T-helper 17 cell (primary cell): ENCODE measurements at places on chromosomes 2 and 18.

GRCh38 chr2:7900593-7900992, 781.3 kb upstream of the ID2 start:
- peaks cover 7% of the 10 kb centered on the region for H3K36me3 ChIP-seq
- DNase-seq = no peak
- no peak overlapping the region for H3K4me3 ChIP-seq
- peaks cover 11% of the 10 kb centered on the region for H3K4me1 ChIP-seq

GRCh38 chr2:151619337-151619989, 114.8 kb downstream of the NEB start:
- no peaks in the 10 kb centered on the region for H3K27me3 ChIP-seq
- no peak overlapping the region for H3K27ac ChIP-seq
- no peaks in the 10 kb centered on the region for H3K36me3 ChIP-seq
- H3K4me3 ChIP-seq = no peak overlapping the region
- H3K4me1 ChIP-seq = peaks cover 7% of the 10 kb centered on the region
- DNase-seq = no peak

GRCh38 chr2:46298522-46299353, 1.5 kb downstream of the EPAS1 start:
- peak overlapping the region; percentile 21 for H3K27ac ChIP-seq
- peaks cover 39% of the 10 kb centered on the region for H3K4me1 ChIP-seq
- peaks cover 58% of the 10 kb centered on the region for H3K27me3 ChIP-seq

DNA sequence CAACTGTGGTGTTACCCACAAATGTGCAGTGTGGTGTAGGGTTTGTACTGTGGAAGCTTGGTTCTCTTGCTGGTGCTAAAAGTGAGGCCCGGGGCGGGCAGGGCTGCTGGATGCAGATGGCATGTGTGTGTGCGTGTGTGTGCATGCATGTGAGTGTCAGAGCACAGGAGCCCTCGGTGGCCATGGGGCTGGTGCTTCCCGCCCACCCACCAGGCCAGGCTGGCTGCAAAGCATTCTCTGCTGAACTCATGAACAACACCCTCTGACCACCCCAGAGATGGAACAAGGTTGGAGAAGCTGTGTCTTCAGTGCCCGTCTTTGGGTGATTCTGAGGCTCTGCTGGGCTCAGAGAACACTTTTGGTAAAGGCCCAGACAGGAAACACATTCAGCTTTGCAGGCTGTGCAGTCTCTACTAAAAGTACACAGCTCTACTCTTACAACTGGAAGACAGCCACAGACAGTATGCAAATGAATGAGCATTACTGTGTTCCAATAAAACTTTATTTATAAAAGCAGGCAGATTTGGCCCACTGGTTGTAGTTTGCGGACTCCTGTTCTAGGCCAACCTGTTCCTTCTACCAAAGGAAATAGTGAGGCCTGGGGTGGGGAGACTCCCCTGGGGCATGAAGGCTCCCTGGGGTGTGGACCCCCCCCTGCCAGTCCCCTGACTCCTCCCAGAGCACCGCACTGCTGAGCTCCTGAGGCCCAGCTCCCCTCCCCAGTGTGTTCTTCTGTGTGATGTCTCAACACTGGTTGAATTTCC, 225.3 kb upstream of the HDAC4 start:
- H3K4me1 ChIP-seq = peaks cover 44% of the 10 kb centered on the region
- peak overlapping the region; percentile 98 for H3K27ac ChIP-seq
- H3K36me3 ChIP-seq = no peaks in the 10 kb centered on the region
- H3K27me3 ChIP-seq = no peaks in the 10 kb centered on the region
- DNase-seq = no peak
- H3K4me3 ChIP-seq = no peak overlapping the region

DNA sequence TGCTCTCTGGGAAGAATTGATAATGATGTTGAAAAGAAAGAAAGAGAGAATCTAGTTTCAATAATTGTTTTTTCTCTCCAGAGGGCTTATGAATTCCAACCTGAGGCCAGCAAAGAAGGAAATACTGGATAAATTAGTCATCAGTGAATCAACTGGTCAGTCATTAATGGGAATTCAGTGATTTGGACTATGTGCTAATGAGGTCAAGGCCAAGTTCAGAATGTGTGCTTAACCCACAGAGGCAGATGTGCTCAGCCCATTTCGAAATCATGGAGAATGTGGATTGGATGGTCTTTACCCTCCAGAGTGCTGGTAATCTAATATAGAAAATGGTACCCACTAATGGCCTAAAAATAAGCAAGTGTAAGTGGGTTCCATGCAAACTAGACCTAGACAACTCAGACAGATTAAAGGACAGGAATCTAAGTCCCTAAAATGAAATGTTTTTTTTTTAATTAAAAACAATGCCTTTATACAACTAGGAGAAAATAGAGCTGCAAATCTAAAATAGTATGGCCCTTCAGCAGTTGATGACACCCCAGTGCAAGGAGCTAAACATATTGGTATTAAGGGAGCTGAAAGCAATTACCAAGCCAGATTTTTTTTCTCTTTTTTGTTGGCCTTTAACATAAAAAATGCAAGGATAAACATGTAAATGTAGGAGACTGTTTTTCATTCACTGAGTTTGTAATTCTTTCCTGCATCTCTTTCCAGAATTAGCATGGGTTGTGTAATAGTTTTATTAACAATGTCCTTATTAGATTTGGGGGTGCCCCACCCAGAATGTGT, 296.9 kb downstream of the SATB2 start:
- no peak for DNase-seq
- no peaks in the 10 kb centered on the region for H3K27me3 ChIP-seq
- H3K27ac ChIP-seq = no peak overlapping the region
- H3K36me3 ChIP-seq = no peaks in the 10 kb centered on the region
- H3K4me1 ChIP-seq = no peaks in the 10 kb centered on the region
- no peak overlapping the region for H3K4me3 ChIP-seq

DNA sequence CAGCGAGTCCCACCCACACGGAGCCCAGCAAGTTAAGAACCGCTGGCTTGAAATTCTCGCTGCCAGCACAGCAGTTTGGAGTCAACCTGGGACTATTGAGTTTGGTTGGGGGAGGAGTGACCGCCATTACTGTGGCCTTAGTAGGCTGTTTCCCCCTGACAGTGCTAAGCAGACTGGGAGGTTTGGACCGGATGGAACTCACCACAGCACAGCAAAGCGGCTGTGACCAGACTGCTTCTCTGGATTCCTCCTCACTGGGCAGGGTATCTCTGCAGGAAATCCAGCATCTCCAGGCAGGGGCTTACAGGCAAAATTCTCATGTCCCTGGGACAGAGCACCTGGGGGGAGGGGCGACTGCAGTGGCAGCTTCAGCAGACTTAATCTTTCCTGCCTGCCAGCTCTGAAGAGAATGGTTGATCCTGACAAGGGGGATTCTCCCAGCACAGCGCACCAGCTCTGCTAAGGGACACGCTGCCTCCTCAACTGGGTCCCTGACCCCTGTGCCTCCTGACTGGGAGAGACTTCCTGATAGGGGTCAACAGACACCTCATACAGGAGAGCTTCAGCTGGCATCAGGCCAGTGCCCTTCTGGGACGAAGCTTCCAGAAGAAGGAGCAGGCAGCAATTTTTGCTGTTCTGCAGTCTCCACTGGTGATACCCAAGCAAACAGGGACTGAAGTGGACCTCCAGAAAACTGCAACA, 425.4 kb downstream of the NYAP2 start:
- H3K27ac ChIP-seq = no peak overlapping the region
- H3K36me3 ChIP-seq = no peaks in the 10 kb centered on the region
- no peaks in the 10 kb centered on the region for H3K4me1 ChIP-seq
- DNase-seq = no peak
- H3K27me3 ChIP-seq = no peaks in the 10 kb centered on the region

- DNase-seq = no peak
- peak overlapping the region; percentile 9 for H3K4me3 ChIP-seq
- peaks cover 14% of the 10 kb centered on the region for H3K36me3 ChIP-seq
- no peaks in the 10 kb centered on the region for H3K27me3 ChIP-seq
Observed at GRCh38 chr2:225032246-225032645, 10.0 kb downstream of the DOCK10 start.

GRCh38 chr2:158131919-158132566, 30.4 kb downstream of the UPP2 start:
- H3K27ac ChIP-seq = no peak overlapping the region
- no peaks in the 10 kb centered on the region for H3K4me1 ChIP-seq
- H3K4me3 ChIP-seq = no peak overlapping the region
- H3K36me3 ChIP-seq = no peaks in the 10 kb centered on the region
- peaks cover 28% of the 10 kb centered on the region for H3K27me3 ChIP-seq

DNA sequence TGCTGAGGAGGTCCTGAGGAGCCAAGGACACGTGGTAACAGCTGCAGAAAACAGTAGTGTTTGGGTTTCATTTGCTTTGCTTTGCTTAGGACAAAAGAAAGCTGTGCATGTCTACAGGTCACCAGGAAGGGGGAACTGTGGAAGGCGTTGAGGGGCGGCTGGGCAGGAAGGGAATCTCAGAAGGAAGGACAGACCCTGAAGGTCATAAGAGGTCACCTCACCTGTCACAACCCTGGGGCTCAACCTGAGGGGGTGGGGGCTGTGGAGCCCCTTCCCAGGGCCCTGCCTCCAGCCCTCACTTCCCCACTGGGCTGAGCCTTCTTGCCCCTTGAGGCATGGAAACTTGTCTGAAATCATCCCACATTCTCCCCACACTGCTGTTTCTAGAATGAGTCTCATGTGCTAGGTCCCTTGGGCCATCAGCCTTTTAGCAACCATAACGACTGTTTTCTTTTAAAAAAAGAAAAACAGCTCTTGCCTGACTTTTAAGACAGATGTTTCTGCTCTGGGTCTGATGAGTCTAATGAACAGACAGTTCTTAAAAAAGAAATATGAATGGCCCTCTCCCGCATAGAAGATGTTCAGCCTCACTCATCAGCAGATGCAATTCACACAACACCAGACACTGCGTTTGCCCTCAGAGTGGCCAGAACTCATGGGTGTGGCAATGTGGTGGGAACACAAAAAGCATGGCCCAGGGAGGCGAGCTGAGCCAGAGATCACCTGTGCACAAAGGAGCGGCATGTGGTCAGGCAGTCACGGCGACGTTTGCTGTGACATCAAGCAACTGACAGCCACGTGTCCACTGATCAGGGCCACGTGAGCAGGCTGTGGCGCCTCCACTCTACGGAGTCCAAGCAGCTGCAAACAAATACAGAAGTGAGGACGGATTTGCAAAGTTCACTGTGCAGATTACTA, 84.0 kb downstream of the SEPTIN10 start:
- peaks cover 2% of the 10 kb centered on the region for H3K4me1 ChIP-seq
- peaks cover 67% of the 10 kb centered on the region for H3K27me3 ChIP-seq
- DNase-seq = no peak
- H3K27ac ChIP-seq = no peak overlapping the region

DNA sequence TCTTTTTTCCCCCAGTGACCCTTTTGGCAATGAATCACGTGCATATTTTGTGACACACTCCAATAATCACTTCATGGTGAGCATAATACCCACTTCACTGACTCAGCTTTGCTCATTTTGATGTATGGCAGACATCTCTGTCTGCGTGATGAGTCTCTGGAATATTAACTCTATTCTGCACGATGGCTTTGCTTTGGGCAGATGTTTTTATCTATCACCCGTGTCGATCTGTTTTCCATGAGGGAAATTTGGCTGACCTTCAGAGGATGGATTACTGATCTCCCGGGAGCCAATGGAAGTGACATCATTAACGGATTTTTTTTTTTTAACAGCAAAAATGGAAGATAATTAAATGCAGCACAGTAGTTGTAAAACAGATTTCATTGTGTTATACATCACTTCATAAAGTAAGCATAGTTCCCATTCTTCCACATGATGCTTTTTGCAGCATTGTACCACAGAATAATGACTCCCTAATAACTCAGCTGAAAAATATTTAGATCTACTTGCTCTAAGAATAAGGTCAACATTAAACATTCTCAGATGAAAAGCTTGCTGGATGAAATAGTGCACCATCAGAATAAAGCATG, 29.8 kb downstream of the CDC42EP3 start:
- DNase-seq = no peak
- H3K27me3 ChIP-seq = no peaks in the 10 kb centered on the region
- H3K36me3 ChIP-seq = peaks cover 15% of the 10 kb centered on the region
- peak overlapping the region; percentile 93 for H3K27ac ChIP-seq
- H3K4me1 ChIP-seq = peaks cover 56% of the 10 kb centered on the region
